Osteocyte (in vitro differentiated cells): ENCODE measurements at places on chromosomes 3 and 15. TPM values are rescaled to one million over a fixed set of nuclear protein-coding genes. Genes with fewer than 3 reads are reported as not detected.

RHOA gene
- 574 and 607 TPM in 2 replicates for total RNA-seq

SLITRK3 gene
- total RNA-seq, result 0.27 and 0.37 TPM in 2 replicates

SLC22A13 gene
- total RNA-seq, result 0.99 and 1.2 TPM in 2 replicates

SEMA3B gene
- total RNA-seq, result 5.5 and 8.1 TPM in 2 replicates

TXNRD3 gene
- total RNA-seq, result 16.9 and 17.6 TPM in 2 replicates

NME9 gene
- total RNA-seq, result not detected in 2 replicates

HEG1 gene
- total RNA-seq, result 123 and 129 TPM in 2 replicates

GRCh38 chr3:183449791-183450190, 21.4 kb upstream of the MCF2L2 start:
- no peak for DNase-seq

DNA sequence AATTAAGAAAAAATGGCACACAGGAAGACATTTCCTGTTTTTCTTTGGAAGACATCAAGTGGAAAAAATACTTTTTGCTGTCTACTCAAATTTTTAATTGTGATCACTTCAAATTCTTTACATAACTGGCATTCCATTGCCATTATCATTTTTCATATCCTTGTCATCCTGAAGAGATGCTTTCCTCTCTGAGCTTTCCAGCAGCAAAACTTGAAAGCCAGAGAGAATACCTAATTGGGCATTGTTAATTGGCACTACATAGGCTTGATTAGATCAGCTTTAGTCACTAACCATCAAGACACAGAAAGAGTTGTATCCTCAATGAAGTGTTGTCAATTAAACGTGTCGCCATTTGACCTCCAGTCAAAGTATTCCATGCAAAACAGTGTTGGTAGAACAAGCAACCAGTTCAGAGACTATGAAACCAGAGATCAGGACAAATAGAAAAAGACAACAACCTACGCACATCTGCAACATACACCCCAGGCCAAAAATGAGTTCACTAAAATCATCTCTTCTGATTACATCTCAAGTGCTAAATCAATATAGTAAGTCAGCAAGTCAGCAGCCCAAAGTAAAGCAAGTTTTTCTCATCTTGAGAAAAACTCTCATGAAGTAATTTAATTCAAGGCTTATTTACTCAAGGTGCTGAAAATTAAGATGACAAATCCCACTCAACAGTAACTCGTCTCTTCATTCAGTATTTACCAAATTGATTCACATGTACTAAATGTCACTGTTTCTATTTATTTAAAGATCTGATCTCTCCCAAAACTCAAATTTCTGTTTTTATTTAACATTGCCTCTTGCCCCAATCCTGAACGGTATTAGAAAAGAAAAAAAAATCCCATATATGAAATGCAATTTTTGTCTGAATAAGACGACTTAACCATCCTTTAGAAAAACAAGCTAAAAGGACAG, 123.0 kb downstream of the SUCLG2 start:
- no peak for DNase-seq

GRCh38 chr3:171054921-171055320, 28.4 kb upstream of the SLC2A2 start:
- no peak for DNase-seq

DNA sequence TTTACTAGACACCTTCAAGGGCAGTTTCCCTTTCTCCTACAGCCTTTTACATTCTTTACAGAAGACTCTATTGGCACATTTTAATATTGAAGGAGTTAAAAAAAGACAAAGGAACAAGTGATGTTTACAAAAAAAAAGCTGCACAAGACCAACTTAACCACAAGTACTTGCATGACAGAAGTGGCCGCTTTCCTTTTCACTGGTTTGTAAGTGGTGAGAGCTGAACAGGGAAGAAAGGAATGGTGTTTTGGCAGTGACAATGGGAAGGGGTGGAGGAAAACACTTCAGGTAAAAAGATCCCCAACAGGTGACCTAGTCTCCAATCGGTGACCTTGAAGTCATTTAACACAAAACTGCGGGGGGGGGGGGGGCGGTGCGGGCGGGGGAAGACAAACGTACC, 1.1 kb downstream of the WDR72 start:
- DNase-seq, result no peak

DNA sequence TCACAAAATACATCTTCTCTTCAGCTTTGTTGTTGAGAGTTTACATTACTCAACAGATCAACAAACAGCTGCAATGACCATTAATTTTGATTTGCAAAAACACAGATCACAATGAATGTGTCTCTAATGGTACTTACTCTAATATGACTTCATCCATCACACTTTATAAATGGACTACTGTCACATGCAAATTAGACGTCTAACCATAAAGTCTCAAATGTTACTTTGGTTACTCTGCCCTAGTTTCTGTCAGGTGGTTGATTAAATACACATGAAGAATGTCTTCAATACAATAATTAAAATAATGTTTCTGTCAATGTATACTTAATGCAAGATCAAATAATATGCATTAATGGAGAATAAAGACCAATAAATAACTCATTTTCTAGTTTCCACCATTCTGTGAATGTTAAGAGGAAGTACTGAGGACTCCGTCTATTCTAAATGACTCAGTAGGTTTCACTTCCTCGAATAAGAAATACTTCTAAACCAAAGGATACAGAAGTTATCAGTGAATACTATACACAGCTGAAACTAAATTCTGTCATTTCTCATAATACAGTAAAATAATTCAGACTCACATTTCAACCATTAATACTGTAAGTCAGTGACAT, 145.8 kb downstream of the CBLB start:
- DNase-seq, result no peak

DNA sequence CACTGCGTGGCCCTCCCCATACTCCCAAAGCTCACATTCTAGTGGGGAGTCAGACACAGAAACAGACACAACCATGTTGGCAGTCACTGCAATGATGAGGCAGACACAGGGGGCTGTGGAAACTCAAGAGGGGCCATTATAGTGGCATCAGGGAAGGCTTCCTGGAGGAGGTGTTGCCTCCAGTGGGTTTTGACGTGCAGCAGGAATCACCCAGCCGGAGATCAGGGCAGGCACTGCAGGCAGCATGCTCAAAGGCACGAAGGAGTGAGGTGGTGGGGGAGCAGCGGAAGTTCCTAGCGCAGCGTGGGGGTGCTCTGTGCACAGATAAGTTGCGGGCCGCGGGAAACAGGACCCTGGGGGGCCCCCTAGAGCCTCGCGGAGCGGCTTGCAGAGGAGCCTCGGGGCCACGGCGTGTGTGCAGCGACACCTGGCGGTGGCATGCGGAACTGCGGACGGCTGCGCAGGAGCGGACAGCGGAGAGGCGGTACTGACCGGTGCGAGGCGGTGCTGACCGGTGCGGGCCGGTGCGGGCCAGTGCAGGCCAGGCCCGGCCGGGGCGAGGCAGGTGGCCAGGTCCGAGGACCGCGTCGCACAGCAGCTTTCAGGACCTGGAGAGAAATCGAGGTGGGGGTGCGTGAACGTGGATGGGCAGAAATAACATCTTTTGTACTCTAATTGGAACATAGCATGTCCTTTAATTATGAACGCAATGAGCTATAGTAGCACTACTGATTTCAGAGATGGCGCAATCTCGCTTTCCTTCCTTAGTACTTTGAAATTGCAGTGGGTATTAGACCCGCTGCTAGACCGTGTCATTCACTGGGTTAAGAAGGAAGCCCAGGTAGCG, 101.5 kb downstream of the FBLN2 start:
- peak; percentile 95 for DNase-seq

DNA sequence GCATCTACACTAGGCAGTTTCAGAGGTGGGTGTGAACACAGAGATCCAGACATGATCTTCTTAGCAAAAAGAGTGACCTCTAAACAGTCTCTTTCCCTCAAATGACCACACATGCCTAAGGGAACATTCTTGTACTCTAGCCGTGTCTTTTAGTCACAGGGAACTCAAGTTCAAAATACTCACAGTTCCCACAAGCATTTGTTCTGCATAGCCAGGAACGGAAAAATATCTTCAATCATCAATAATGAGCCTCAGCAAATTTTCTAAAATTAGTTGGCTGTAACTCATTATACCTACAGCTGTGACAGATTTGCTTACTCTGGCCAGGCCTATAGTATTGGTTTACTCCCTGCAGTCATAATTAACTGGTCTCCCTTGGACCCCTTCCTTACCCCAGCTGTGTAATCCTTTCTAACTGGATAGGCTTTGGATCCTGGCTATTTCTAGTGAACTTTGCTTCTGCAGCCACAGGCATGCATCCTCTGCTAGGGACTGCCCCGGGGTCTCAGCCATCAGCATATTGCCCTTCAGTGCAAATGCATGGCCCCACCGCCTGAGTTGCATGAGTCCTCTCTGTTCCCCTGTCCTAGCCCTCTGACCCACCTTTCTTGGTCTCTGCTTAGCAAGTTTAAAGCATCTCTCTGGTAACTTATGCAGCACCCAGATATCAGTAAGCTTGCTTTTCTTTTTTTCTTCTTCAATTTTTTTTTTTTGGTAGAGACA, 56.0 kb upstream of the HACD2 start:
- DNase-seq, result no peak

GRCh38 chr3:153247331-153248330, 85.6 kb downstream of the RAP2B start:
- no peak for DNase-seq

DNA sequence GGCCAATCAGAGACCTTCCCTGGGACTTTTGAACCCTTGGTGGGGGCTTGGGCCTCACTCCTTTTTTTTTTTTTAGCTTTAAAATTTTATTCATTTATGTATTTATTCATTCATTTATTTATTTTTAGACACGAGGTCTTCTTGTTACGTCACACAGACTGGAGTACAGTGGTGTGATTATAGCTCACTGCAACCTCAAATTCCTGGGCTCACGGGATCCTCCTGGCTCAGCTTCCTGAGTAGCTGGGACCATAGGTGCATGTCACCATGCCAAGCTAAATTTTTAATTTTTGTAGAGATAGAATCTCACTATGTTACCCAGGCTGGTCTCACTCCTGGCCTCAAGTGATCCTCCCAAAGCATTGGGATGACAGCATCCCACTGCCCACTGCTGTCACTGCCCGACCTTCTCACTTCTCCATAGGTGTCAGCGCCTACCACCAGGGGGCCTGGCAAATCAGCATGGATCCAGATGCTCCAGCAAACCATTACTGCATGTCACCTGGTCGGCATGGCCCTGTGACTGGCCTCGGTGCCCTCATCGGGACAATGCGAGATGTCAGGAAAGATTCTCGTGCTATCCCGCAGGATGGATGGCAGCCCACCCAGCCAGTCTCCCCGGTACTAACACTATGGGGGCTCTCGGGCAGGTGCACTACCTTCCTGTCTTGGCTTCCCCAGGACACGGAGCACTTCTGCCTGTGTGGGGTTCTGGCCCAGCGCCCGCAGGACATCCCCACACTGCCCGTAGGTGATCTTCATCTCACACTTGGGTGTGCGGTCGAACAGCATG, 3.0 kb downstream of the MYL3 start:
- no peak for DNase-seq

DNA sequence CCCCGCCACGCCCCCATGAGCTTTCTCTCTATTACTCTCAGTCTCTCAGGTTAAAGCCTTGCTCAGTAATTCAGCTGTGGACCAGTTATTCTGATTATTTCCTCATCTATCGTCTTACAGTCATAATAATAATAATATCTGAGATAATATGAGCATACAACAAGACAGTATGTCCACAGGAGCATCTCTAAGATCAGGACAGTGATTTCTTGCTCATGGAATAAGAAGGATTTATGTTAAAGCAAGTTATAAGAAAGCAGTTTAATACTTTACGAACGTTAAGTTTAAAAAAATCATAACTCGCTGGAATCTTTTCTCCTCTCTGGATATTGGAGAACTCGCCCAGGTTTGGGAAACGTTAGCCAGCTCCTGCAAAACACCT, 643 bp upstream of the LMCD1 start:
- no peak for DNase-seq

DNA sequence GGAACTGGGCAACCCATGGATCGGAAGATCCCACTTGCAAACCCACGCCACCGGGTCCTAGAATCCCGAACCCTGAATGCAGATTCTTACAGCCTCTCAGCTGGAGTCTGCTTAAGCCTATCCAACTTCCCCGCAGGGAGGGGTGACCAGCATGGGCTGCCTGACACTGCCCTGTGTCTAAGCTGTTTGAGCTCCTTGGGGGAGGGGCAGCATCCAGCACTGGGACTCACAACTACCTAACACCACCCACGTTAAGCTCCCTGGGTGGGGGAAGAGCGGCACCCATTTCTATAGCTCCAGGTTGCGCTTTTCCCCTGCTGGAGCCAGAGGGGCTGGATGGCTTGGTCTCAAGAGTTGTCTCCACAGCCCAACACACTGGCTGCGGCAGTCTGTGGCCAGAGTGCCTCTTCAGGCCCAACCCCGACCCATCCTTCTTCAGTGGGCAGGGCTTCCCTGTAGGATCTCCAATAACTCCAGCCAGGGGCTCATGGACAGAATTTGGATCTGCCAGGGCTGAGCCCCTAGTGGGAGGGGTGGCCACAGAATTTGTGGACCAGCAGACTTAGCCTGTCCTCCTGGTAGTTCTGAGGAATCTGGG, 649.2 kb downstream of the TUSC7 start:
- peak; percentile 72 for DNase-seq

DNA sequence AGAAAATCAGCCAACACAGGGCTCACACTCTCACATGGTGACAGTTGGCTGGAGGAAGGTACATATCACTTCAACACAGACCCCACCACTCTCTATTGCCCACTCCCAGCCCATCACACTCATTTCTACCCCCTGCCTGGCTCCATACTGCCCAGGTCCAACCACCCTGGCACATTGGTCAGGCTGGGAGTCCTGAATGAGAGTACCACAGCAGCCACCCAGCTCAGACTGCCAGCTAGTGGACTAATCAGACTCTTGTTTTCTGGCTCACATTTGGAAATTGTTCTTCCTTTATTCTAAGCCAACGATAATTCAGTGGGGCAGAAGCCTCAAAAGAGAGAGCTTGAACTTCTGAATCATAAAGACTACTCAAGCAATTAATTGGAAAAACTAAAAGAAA, 20.0 kb downstream of the MRPL46 start:
- DNase-seq, result peak; percentile 64

- DNase-seq, result peak; percentile 44
These were observed 26.2 kb downstream of the SLC12A8 start for GRCh38 chr3:125186261-125186787.

GRCh38 chr15:68910816-68911215, 19.5 kb upstream of the SPESP1 start:
- no peak for DNase-seq

DNA sequence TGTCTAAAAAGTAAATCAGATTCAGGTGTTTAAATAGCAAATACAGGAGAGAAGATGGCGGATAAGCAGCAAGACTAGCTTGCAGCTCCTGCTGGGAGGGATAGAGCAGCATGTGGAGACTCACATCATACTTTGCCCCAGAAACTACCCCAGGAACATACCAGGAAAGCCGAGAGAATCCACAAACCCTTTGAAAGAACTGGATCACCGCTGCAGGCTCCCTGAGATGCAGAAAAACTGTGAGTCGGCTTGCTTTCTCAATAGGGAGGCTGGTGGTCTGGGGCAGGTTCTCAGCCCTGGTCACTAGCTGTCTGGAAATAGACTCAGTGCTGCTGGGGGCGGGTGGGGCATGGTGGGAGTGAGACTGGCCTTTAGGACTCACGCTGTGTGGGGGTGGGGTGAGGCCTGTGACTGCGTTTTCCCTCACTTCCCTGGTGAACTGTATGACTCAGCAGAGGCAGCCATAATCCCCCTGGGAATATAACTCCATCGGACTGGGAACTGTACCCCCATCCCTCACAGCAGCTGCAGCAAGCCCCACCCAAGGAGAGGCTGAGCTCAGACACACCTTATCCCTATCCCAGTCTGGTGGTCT, 142.8 kb downstream of the CNTN6 start:
- no peak for DNase-seq
